ENCODE measurements at places on chromosomes 16 and 17.

GRCh38 chr17:32486701-32487472, at the start of gene CDK5R1:
Gene CDK5R1 (plus strand): TSS chr17:32486993. CDS start chr17:32487621, 628 bp downstream.
- peak; percentile 62 for DNase-seq

DNA sequence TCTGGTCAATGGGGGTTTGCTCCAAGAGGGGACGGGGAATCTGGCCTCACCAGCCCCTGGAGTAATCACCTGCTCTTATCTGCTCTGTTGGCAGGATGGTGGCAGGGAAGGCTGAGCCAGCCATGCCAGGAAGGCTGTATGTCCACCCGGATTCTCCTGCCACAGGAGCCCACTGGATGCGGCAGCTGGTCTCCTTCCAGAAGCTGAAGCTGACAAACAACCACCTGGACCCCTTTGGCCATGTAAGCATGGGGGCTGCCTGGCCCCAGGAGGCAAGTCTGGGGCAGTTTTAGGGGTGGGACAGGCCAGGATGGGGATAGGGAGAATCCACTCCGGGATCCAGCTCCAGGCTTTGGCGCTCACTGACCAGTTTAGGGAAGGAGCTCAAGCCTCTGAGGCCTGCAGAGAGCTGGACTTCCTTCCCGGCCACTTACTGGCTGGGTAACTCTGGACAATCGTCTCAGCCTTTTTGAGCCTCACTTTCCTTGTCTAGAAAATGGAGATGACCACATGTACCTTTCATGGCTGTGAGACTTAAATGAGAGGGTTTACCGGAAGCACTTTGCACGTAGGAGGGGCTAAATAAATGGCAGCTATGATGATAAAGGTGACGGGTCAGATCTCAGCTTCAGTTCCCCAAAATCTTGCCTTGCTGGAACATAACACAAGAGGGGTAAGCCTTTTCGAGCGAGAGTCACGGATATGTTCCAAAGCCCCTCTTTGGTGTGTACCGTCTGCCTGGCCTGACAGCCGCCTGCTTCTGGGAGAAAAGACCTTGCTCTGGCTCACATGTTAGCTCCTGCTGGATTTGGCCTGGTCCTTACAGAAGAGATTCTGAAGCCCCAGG, 15.4 kb downstream of the TBX4 start:
- no peak for DNase-seq

DNA sequence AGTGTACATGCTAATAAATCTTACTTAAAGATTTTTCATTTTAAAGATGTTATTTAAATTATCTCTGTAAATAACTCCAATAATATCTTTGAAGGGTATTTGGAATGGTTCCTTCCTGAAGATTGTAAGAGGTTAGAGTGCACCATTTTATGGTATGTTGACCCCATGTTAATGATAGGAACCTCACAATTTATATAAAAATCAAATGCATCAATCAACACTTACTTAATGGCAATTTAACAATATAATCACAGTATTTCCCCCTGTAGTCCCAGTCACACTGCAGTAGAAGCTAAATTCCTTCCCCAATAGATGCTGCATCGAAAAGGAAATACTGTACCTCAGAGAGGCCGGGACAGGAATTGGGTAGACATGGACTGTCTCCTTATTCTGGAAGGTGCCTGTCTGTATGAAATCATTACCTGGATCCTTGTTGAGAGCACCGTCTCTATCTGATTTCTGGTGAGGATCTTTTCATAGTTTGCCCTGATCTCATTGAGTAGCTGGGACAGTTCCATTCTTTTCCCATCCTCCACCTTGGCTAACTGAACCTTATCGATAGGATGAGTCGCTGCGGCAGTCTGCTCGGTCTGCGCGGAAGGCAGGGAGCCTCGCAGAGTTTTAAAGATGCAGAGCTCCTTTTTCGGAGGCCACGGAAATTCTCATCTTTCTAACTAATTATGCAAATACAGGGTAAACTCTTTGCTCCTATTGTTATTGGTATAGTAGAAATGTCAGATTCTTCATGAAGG, at the start of gene KRT222:
TSS of gene KRT222 (minus strand) at position 596 of the 752 bp plus-strand sequence. CDS start at position 518, 78 bp downstream.
- no peak for DNase-seq

- DNase-seq, result no peak
Observed at GRCh38 chr17:77210946-77211541, 70.3 kb downstream of the SEC14L1 start.

DNA sequence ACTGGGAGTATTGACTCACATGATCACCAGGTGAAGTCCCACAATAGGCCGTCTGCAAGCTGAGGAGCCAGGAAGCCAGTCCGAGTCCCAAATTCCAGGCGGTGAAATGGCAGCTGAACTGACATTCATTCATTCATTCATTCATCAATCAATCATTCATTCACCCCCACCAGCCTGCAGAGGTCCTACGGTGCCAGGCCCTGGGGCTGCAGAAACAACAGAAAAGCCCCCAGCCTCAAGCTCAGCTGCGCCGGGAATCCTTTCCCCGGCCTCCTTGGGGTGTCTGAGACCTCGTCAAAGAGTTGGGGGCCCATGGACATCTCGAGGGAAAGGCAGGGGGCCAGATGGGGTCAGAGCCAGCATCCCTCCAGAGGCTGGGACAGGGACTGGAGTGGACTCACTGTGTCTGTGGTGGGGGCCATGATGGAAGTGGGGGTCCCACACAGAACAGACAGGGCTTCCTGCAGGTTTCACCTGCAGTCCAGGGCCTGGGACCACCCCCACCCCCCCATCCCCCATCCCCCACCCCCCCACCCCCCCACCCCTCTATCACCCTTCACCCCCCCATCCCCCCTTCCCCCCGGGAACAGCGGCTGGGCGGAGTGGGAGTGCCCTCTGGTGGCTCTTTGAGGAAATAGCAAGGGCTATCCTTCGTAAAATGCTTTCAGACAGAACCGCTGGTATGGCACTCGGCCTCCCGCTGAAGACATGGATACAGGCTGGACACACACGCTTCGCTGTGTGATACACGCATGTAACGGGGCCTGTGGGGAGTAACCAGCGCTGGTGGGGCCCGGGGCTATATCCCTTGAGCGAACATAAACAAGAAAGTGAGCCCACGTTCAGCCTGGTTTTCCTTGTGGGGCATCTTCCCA, 8.5 kb upstream of the ZC3H18 start:
- DNase-seq, result peak; percentile 23

DNA sequence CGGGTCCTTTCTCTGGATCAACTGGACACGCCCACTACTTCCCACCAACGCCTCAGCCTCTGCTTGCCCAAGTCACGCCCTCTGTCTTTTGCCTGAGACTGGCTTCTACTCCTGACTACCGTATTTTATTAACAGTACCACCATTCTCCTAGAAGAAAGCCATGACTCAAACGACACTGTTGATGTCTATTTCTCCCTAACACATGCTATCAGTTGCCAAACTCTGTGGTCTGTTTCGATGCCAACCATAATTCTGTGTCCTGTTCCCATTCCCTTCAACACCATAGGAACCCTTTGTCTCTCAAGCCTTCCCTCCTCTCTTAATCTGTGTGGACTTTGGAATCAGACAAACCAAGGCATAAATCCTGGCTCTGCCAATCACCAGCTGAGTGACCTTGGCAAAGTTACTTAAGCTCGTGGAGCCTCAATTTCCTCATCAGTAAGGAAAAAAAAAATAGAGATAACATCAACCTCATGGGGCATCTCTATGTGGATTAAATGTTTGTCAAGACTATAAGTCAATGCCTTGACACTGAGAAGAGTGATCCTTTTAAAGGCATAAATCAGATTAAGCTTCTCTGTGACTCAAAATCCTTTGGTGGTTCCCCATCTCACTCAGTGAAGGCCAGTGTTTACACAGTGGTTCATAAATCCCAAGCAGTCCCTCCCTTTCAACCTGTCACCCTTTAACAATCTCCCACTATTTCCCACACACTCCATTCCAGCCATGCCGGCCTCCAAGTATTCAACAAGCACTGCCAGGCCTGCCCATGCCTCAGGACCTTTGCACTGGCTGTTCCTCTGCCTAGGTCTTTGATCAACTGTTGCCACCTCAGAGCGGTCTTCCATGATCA, 45.6 kb downstream of the ERN1 start:
- DNase-seq, result no peak

DNA sequence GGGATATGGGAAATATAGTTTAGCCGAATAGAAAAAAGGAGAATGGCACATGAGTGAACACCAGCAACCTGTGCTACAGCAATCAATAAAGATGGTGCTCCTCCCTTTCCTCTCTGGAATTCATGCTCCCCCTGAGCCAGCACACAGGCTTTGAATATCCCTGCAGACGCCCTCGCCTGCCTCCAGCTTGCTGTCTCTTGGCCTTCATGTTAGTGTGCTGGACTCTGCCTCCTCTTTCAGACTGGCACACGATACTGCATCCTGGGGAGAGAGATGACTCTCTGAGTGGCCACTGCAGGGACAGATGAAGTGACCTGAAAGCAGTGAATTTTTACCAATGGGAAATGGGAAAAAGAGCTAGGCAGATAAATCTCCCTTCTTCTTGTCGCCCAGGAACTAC, 498.6 kb upstream of the SALL1 start:
- no peak for DNase-seq

DNA sequence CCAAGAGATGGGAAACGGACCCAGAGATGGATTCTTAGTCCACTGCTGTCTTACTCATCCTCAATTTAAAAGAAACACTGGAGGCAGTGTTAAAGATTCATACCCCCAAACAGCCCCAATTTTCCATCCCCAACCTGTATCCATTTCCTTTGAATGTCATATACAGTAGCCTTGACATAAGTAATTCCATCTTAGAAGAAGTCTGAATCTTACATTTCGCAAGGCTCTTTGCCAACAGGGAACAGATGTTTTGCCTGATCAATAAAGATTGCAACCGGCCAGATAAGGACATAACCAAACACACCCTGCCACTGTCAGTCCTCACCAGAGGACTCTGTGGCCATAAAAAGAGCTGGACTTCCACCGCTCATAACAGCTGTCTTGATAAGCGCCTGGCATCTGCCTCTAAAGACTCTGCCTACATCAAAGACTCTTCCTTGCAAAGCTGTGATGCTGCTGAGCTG, 59.0 kb upstream of the MED9 start:
- DNase-seq, result no peak

GRCh38 chr16:60816461-60816860, 1219.8 kb downstream of the CDH8 start:
- no peak for DNase-seq

DNA sequence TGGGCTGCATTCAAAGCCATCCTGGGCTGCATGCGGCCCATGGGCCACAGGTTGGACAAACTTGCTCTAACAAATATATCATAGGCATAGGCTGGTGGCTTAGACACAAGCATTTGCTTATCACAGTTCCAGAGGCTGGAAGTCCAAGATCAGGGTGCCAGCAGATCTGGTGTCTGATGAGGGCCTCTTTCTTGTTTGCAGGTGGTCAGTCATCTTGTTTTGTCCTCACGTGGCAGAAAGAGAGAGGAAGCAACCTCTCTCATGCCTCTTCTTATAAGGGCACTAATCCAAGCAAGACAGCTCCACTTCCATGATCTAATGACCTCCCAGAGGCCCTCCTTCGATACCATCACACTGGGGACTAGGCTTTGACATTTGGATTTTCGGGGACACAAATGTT, 238.7 kb upstream of the TNRC6C start:
- DNase-seq, result no peak

DNA sequence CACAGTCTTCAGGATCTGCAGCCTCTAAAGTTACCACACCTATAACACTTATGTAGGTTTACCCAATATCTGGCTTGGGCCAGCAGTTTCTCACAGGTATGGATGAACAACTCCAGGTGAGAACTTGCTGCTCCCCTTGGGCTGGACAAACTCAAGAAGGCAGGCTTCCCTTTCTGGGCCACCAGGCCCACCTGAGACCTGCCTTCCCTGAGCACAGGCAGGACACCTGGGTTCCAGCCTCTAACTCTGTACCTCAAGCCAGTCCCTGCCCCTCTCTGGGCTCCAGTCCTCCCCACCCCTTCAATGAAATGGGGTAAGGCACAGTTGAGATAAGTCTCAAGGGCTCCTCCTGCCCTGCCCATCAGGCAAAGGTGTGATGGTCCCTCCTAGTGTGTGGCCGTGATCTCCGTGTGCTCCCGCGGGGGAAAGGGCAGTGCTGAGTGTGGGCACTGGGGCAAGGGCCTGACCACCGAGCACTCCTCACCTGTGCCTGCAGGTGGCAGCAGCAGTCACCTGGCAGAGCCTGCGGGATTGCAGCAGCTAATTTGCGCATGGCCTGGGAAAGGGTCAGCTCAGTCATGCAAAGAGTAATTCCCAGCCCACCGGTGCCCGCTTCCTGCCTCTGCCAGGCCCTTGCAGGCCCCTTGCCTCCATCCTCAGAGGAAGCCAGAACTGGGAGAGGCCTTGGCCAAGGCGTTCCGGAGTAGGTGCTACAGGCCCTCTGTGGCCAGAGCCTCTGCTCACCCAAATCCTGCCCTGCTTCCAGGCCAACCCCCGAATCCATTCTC, 28.2 kb upstream of the ADGRG1 start:
- no peak for DNase-seq

GRCh38 chr17:47726796-47727703, 6.0 kb upstream of the TBX21 start:
- DNase-seq, result no peak

- no peak for DNase-seq
Observed at GRCh38 chr16:88444826-88445582, 8.1 kb upstream of the ZFPM1 start.

GRCh38 chr17:56976941-56977608, 856 bp upstream of the SCPEP1 start:
- no peak for DNase-seq

GRCh38 chr16:85127379-85127723, 15.1 kb upstream of the CIBAR2 start:
- no peak for DNase-seq

DNA sequence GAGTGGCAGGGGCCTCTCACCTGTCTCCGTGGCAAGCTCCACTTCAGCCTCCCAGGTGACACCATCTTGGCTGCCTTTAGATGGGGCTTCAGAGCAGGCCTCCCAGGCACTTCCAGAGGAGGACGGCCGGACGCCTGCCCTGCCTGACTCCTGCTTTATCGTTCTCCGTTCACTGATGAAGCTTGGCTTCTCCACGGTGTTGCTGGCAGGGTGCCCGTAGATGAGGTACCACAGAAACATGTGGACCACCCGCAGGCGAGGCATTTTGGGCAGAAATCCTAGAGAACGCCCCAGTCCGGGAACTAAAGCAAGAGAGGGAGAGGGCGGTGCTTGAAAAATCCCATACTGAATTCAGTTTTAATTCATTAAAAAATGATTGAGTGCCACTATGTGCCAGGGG, 54.5 kb downstream of the GTF3C1 start:
- peak; percentile 87 for DNase-seq

DNA sequence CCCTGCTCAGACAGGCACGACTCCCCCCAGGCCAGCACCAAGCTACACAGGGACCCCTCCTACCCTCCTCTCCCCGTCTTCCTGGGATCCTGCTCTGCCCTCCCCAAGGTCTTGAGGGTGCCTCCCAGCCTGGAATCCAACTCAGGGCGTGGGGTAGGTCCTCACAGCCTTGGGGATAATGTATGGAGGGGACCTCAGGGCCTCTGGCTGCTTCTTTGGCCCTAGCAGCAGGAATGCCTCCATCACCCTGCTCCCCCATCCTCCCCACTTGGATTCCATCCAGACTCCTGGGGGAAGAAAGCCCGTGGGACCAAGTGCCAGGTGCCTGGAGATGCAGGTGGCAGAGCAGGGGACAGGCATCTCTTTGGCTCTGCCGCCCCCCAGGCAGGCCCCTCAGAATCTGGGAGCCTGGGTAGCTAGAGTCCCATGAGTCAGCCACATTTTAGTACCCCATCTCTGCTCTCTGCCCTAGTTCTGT, 10.7 kb upstream of the STAC2 start:
- no peak for DNase-seq

GRCh38 chr17:29020576-29020975, 14.7 kb upstream of the SEZ6 start:
- DNase-seq, result no peak

GRCh38 chr17:71699907-71700306, 420.9 kb upstream of the SOX9 start:
- no peak for DNase-seq

All from right lung (tissue), 10 donors.